ENCODE measurements at places on chromosomes 7 and 10. TPM values are rescaled to one million over a fixed set of nuclear protein-coding genes. Genes with fewer than 3 reads are reported as not detected.

Gene PTPN20
- total RNA-seq, result 8.2 TPM

Gene KNDC1
- 0.13 TPM for total RNA-seq

Gene SFTPA1
- total RNA-seq, result 1.7 TPM

Gene ANKRD30A
- not detected for total RNA-seq

Gene SPAM1
- total RNA-seq, result not detected

Gene MLXIPL
- 2.0 TPM for total RNA-seq

Gene RBP3
- not detected for total RNA-seq

Gene PRPS1L1
- not detected for total RNA-seq

Gene ZSCAN25
- 16.2 TPM for total RNA-seq

Gene CALCR
- not detected for total RNA-seq

Gene MALRD1
- 1.2 TPM for total RNA-seq

Gene ZNF425
- total RNA-seq, result 1.3 TPM

Gene ACBD7
- total RNA-seq, result not detected

Gene ECD
- total RNA-seq, result 23.7 TPM

Gene AIFM2
- 15.5 TPM for total RNA-seq

Gene TMEM140
- 32.4 TPM for total RNA-seq

Gene IFIT2
- total RNA-seq, result 4.6 TPM

Gene ARHGAP22
- total RNA-seq, result 19.1 TPM

Gene CHAT
- not detected for total RNA-seq

Gene VSTM2A
- total RNA-seq, result not detected
